ENCODE measurements at places on chromosomes 11 and 22.

- DNase-seq: no peak
Measured at GRCh38 chr11:59559886-59560285, 48.5 kb downstream of the OR4D9 start.

GRCh38 chr11:62842171-62842741 lies 2.9 kb upstream of the WDR74 start:
- peak; percentile 13 for DNase-seq

- no peak for DNase-seq
Measured at GRCh38 chr11:85742873-85743275, 56.9 kb upstream of the CCDC89 start.

GRCh38 chr11:72670041-72670440 lies 4.2 kb downstream of the PDE2A start:
- DNase-seq: no peak

DNA sequence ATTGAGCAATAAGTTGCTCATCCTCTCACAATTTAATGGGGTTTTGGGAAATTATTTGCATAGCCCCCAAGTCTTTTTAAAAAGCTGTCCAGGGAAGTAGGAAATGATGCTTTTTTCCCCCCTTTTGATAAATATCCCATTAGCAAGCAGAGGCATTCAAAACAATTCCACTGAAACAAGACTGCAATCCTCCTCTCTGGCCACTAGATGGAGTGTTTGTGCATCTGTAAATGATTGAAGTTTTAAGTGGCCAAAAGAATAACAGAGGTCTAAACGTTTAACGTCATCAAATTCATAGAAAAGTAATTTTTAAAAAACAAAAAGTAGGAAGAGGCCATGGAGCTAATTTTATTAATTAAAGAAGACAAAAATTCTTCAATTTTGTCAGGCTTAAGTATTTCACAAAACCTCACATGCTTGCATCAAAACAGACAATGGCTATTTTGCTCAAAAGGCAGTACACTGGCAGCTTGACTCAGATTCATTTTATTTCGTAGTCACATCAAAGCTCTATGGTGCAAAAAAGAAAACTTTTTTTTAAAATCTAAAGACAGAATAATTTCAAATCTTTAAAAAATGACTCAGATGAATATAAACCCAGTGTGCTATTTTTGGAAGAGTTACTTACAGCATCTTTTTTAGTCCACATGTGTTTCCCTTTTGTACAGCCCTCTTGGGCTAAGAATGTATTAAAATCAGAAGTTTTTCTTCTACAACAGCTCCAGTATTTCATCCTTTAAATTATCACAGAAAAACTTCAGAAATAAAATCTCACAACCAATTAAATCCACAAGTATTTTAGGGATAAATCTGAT lies 17.8 kb downstream of the CHORDC1 start:
- no peak for DNase-seq

DNA sequence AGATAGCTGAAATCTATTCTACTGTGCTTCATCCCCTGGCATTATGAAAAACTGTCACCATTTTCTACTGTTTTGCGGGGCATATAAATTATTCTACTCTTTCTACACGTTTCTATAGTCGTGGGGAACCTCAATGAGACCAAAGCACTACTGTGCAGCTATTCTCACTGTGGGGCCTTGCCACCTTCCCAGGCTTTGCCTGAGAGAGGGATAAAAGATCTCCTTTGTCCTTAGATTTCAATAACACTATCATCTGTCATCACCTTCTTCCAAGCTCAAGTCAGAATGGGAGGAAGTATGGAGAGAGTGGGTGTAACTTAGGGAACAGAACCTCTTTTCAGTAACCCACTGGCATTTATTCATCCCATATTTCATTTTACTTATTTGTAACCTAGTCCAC lies 1462.1 kb upstream of the RAG2 start:
- DNase-seq: no peak

GRCh38 chr11:113184498-113184897 lies 129.9 kb upstream of the TTC12 start:
- DNase-seq: no peak

GRCh38 chr11:102950622-102951081 lies 4.9 kb downstream of the MMP13 start:
- DNase-seq: no peak

- DNase-seq: no peak
Measured at GRCh38 chr11:129852125-129852740, 36.6 kb downstream of the TMEM45B start.

DNA sequence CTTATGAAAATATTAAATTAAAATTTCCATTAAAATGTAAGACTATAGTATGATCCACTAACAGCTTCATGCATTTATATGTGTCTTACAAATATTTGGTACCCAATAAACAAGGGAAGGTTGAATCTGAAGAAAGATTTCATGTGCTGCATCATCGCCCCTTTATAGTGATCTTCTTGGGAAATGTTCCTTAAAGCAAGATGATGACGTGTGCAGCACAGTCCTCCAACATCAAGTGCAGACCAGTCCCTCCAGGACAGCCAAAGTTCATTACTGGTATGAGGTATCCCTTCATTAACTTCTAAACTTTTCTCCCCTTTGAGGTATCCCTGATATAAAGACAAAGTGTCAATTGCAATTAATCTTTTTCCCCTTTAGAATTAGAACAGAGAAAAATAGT lies 567.0 kb downstream of the METTL15 start:
- DNase-seq: no peak

- DNase-seq: no peak
Measured at GRCh38 chr22:38449776-38450175, 5.2 kb downstream of the KCNJ4 start.

- DNase-seq: no peak
Measured at GRCh38 chr11:64545619-64546018, 45.4 kb upstream of the SLC22A12 start.

GRCh38 chr22:40310081-40310767 lies 36.1 kb upstream of the ADSL start:
- DNase-seq: no peak

GRCh38 chr11:112085822-112086421 lies 634 bp downstream of the TIMM8B start:
- DNase-seq: no peak

DNA sequence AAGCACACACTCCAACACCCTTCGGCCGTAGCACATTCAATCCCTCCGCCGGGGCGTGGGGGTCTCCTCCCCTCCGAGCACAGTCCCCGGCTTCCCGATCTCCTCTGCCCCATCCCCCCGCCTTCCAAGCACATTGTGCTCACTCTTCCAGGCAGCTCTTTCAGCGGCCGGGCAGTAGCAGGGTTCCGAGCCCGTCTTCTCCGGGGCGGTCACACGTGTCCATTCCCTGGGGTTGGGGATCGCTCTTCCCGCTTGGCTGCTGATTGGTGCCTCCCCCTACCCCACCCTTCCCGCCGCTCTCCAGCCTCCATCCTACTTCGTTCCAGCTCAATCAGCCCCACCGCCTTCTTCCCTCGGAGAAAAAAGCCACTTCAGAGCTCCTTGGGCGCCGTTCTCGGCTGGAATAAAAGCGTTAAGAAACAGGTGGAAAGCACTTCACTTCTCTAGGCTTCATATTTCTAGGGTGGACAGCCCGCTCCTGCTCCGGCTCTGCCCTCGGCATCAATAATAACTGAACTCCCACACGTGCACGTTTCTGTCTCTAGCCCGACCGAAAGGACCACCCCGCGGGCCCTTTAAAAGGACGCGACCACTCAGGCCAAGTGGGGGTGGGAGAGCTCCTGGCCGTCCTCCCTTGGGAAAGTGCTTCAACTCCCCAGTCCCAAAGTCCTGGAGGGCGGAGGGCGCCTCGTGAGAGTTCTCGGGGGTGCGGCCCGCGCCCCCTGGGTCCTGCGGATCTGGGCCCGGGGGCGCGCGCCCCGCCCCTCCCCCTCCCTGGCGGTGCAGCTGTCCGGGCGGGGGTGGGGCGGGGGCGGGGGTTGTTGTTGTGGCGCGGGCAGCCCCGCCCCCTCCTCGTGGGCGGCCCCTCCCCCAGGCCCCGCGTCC lies 464 bp upstream of the CECR2 start:
- DNase-seq: no peak

DNA sequence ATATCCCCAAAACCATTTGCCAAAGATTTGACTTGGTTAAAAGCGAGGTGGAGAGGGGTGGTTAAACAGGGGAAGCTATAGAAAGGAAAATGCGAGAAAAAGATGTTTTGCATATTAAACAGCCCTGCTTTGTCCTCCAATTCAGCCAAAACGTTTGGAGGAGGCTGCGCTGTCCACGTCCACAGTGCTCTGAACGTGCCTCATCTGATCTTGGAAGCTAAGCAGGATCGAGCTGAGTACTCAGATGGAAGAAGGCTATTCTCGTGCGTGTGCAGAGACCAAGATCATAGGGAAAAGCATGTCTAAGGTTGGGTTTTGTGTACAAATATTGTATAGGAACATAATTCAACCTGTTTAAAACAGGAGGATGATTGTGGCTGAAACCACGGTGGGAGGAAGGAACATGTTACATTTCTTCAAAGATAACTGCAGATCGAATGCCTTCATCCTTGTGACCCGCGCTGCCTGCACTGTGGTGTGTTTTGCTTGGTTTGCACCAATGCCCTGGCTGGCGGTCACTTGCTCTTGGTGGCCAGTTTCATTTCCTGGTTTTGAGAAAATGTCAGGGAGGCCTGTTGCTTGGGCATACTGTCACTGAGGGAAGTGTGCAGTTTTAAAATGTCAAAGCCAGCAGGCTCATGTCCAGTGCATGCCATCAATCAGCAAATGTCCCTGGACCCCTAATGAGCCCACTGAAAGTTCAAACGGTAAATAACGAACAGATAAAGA lies 40.4 kb downstream of the FLI1 start:
- DNase-seq: no peak

DNA sequence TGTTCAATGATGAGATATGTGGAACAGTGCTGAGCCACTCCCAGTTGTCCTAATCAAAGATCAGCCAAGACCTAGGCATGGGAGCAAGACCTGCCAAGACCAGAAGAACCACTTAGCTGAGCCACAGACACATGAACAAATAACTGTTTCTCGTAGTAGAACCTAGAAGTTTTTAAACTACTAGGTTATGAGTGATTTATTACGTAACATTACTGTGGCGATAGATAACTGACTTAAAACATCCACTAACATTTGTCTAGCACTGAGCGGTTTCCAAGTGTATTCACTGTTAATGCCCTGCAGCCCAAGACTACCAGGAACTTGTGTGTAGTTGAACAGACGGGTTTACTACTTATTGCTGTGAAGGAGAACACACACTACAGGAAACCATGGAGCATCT lies 120.4 kb downstream of the SERGEF start:
- DNase-seq: no peak

GRCh38 chr22:26669060-26669481 lies 11.7 kb downstream of the MIAT start:
- no peak for DNase-seq

- no peak for DNase-seq
Measured at GRCh38 chr22:24423519-24424000, 3.8 kb upstream of the ADORA2A start.

- DNase-seq: no peak
Measured at GRCh38 chr11:32829157-32829679, 509 bp upstream of the PRRG4 start.

DNA sequence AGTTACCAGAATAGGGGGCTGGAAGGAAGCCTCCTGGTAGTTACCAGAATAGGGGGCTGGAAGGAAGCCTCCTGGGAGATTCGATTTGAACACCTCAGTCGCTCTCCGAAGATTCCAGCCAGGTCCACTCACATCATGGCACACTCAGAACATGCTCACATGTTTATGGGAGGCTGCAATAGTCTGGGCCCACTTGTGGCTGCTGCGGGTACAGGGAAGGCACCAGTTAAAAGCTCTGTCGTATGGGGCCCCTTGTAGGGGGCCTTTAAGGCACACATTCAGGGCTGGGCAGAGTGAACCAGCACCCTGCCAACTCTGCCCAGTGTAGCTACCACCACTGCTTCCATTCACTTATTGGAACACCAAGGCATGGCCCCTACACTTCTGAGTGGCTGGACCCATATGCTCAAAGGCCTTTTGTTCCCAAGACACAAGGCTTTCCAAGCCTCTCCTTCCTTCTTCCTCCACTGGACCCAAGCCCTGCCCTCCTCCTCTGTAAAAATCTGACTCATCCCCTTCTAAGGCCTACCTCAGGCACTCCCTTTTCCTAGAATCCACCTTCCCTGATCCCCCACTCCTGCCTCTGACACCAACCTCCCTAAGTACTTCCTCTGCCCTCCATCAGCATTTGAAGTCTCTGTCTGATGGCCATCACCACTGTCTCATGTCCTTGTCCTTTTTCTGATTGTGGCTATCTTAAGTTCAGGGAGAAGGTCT lies 28.0 kb downstream of the USP35 start:
- DNase-seq: no peak

GRCh38 chr11:66595245-66595904 lies 2.4 kb downstream of the CCS start:
- no peak for DNase-seq

GRCh38 chr11:118602331-118602730 lies 5.1 kb upstream of the PHLDB1 start:
- no peak for DNase-seq

DNA sequence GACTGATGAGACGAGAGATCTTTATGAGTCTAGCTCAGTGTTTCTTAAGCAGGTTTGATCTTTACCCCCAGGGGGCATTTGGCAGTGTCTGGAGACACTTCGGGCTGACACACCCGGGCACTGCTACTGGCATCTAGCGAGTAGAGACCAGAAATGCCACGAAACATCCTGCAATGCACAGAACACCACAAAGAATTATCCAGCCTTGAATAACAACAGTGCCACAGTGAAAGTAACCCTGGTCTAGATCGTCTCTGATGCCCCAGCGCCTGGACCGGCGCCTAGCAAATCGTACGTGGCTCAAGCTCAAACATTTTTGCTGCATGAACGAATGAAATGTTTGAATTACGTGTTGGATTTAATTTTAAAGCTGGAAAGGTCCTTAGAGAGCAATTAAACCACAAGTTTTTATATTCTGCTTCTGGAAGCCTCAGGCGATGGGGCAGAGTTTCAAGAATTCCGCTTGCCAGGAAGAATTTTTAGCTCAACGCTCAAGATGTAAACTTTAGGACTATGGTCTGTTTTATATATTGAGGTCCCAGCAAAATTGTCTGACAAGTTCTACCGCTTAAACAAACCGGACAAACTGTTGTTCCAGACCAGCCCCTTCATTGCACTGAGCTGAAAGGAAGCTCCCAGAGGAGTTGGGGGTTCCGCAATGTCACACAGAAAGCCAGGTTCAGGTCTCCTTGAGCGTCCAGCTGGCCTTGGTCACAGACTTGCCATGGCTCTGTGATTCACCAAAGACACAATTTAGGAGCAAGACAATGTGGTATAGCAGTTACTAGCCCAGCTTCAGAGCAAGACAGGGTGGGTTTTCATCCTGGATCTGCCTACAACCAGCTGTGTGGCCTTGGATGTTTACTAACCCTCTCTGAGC lies 44.2 kb upstream of the SMTN start:
- no peak for DNase-seq

- DNase-seq: no peak
Measured at GRCh38 chr11:69957849-69958248, 120.3 kb upstream of the ANO1 start.

- DNase-seq: no peak
Measured at GRCh38 chr22:39287076-39287725, 32.2 kb downstream of the RPL3 start.

GRCh38 chr11:121795174-121795573 lies 320.8 kb downstream of the BLID start:
- no peak for DNase-seq

- DNase-seq: no peak
Measured at GRCh38 chr11:15903246-15903645, 453.1 kb downstream of the SOX6 start.

- no peak for DNase-seq
Measured at GRCh38 chr11:129894278-129895125, 876 bp downstream of the NFRKB start.

Data from stimulated activated CD8-positive, alpha-beta memory T cell treated with anti-CD3 and anti-CD28 coated beads, Interleukin-15, amount 100 ng/mL, for 4 hours (primary cell).